ENCODE measurements at places on chromosomes 4 and X.

GRCh38 chrX:2508648-2509335, 8.0 kb upstream of the DHRSX start:
- DNase-seq, result no peak

- peak; percentile 57 for DNase-seq
These were observed 11.5 kb upstream of the CHST7 start for GRCh38 chrX:46561824-46562657.

DNA sequence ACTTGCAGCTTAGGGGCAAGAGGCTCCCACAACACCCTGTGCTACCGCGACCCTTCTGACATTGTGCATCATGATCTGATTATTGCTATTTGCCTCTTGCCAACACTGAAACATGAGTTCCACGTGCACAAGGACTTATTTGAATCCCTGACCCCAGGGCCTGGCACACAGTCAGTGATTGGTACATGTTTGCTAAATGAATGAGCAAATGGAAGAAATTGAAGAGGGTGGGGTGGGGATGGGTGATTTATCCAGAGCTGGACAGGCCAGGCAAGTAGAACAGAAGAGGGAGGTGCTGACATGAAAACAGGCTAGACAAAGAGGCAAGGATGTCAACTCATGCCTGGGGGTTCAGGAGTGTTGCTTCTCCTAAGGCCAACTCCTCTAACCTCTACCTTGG, 24.9 kb upstream of the RPL39 start:
- DNase-seq, result no peak

DNA sequence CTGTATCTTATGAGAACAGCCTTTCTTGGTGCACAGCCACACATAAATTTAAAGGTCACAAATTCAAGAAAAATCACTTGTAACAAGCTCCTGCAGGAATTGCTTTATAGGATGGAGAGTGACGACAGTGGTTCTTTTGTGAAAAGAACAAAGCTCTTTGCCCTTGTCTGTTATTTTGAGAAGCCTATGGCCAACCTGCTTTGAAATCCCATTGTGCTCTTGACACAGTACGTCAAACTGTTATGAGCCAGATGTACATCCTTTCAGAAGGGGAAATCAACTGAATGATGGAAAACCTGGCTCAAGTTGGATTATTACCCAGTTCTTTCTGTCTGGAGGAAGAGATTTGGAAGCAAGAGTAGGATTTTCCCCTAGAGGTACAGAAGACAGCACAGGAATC, 1454.2 kb downstream of the ARAP2 start:
- no peak for DNase-seq

DNA sequence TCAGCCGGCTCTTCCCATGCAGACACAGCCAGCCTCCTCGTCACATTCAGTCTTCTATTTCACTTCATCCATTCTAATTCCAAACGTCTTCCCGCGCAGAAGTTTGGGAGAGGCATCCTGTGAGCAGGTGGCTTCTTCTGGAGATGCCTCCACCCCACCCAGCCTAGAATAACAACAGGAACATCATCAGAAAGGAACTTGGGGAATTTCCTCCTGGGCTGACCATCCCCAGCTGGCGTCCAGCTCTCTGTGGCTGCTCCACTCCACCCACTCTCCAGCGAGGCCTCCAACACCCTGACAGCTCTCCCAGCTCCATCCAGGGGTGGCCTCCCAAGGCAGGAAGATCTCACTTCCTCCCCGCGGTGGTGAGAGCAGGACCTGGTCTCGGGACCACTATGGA, 5.5 kb upstream of the C4orf50 start:
- no peak for DNase-seq

- DNase-seq, result no peak
These were observed 10.9 kb downstream of the DCK start for GRCh38 chr4:71004281-71004851.

DNA sequence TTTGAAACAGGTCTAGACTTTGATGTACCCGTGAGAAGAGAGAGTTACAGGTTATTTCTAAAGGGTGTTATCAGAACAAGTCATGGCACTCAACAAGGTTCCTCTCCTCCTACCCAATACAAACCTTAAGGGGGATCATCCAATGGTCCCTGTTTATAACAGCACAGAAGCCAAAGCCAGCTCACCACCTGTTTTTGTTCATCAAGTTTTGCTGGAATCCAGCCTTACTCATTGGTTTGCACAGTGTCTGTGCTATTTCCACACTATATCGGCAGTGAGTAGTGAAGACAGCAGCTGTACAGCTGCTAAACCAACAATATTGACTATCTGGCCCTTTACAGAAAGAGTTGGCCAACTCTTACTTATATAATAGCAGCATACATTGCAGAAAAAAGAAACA, 262.1 kb upstream of the STS start:
- no peak for DNase-seq

GRCh38 chr4:47798165-47798564, 39.7 kb downstream of the CORIN start:
- DNase-seq, result no peak

Measured in renal cortical epithelial cell (primary cell).